ENCODE measurements at places on chromosomes 2 and 18.

DNA sequence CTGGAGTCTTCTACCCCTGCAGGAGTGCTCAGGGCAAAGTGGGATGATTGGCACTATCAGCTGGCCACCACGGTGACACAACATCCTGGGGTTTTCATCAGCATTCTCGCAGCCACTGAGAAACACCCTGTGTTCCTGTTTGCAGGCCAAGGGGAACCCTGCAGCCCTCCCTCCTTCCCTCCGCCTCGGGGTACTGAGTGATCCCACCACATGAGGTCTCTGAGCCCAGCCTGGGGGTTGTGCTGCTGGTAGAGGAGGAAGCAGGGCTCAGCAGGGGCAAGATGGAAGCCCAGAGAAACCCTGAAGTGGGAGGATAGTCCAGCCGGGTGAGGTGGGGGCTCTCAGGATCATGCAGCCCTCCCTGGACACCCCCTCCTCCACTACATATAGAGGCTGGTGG, at the start of gene OXER1:
OXER1 (minus strand) TSS at position 40 of the 400 bp plus-strand sequence. CDS start 73 bp downstream, outside the sequence.
- DNase-seq: no peak

- no peak for DNase-seq
Measured at GRCh38 chr18:39596891-39597290, 2031.3 kb upstream of the CELF4 start.

DNA sequence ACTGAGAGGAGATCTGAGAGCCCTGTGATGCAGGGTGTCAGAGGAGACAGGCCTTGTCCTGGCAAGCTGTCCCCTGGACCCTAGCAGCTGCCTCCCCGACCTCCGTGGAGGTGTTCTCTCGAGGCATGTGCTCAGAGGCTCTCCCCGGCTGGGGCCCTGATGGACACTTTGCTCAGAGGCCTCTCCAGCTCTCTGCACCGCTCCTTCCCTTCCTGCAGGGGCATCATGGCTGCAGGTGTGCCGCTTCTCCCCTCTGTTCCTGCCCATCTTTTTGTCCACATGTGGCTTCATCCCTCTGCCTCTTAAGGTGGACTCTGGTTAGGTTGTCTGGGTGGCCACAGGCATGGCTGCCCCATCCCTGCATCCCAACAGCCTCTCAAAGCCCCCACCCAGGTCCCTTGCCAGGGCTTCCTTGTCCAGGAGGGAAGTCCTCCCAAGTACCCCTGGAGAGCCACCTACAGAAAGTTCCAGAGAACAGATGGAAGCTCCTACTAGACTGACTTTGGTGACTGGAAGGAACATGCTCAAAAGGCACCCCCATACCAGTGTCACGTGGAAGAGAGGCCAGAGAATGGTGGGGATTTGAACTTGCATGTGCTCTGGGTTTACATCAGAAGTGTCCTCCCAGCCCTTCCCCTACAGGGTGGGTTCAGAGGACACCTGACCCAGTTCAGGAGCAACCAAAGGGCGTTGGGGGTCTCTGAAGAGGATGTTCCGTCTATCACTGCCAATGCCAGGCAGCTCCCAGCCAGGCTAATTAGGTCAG, 120.4 kb downstream of the KLHL29 start:
- DNase-seq: no peak

- peak; percentile 56 for DNase-seq
Measured at GRCh38 chr2:60818272-60818671, 62.2 kb downstream of the PAPOLG start.

DNA sequence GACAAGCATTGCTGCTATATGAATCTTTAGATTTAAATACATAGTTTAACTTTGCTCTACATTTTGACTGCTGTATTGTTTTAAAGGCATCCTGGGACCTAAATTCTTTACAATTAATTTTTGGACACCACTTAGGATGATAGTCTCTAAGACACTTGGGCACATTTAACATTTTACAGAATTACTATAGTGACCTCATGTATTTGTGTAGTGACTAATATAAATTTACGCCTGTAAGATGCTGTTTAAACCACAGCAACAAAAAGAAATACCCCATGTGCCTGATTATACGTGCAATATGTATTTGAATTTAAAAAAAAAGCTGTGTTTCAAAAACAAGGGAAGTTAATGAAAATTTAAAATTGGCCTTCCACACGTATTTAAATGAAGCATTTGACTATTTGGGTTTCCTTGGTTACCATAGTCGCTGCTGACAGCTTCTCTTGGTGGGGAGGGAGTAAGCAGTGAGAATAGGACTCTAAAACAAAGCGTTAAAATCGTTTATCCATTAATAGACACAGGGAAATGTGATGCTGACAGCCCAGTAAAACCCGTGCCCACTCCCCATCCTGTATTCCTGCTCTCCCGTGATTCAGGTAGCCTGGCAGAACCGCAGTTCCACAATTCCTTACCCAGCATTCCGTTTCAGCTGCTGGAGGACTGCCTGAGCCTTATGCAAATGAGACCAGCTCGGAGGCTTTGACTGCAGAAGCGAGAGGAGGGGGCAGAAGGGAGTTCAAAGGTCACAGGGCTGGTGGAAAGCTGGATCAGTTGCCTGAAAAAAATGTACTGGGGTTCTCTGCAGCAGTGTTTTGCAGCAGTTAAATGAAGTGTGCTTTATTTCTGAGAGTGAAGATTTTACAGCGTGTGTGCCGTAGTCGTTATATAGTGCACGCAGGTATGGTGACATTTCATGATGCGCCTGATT, 104.3 kb downstream of the CSRNP3 start:
- DNase-seq: no peak

DNA sequence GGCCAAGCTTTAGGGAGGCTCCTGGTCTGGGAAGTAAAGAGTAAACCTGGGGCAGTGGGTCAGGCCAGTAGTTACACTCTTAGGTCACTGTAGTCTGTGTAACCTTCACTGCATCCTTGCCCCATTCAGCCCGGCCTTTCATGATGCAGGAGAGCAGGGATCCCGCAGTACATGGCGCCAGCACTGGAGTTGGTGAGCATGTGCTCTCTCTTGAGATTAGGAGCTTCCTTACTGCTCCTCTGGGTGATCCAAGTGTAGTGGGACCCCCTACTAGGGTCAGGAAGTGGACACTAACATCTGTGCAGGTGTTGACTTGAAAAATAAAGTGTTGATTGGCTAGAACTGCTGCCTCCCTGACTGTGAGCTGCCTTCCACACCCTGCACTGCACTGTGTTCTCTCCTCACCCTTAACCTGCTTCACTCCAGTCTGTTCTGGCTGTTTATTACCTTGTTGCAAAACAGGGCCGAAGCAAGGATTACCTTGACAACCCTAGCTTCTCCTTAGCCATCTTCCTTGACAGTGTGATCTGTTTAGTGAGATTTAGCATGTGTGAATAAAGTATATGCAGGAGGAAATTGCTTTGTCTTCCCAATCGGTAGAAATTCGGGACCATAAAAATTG, 5.2 kb downstream of the RETREG2 start:
- DNase-seq: no peak

DNA sequence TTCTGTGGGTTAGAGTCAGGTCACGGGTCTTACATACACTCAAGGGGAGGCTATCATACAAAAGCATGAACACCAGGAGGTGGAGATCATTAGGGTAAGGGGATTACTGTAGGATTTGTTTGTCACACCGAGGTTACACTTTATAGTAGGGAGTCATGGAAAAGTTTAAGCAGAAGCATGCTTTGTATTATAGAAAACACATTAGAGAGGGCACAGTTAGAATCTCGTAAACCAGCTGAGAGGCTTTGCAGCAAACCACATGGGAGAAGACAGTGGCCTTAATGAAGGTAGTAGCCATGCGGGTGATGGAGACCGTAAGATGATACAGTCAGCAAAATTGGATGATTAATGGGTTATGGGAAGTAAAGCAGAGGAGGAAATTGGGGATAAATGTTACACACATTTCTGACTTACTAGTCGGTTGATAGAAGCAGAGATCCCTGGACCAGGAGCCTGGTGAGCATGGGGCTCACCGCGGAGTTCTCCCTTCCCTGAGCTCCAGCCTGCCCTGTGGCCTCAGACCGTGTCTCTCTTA, 75.6 kb downstream of the MAPRE2 start:
- DNase-seq: no peak

DNA sequence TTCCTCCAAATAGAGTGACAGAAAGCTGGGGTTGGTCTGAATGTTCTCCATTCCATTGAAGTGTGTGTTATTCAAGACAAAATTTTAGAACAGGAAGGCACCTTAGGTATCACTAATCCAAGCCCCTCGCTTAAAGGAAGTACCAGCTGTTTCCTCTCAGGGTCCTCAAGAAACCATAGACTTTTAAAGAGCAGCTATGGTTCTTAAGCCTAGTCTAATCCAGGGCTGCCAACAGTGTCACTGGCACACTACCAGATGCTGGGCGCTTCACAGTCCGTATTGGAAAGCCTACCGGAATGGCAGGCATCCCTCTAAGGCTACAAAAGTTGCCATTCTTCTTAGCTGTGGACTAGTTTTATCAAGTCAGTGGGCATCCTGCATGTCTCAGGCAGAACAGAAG, 1.9 kb downstream of the NEMP2 start:
- no peak for DNase-seq

DNA sequence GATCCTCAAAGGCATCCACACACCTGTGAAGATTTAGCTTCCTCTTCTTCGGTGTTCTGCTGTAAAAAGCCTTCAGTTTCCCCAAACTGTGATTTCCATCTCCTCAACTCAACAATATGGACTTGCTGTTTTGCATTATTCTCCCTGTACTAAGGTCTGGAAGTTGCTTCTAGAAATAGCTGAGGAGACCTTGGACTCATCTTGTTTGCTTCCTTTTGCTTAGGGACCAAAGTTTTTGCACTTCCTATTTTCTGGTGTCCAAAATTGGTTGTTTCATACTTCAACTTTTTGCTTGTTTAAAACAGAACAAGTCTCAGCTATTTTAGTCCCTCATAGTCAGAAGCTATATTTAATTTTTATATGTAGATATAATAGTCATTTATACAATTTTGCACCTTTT, 201.9 kb upstream of the COPS8 start:
- DNase-seq: no peak

GRCh38 chr2:36068086-36068485, 287.5 kb upstream of the CRIM1 start:
- no peak for DNase-seq

GRCh38 chr2:219277703-219278654, 1.2 kb upstream of the DNAJB2 start:
- DNase-seq: peak; percentile 60

DNA sequence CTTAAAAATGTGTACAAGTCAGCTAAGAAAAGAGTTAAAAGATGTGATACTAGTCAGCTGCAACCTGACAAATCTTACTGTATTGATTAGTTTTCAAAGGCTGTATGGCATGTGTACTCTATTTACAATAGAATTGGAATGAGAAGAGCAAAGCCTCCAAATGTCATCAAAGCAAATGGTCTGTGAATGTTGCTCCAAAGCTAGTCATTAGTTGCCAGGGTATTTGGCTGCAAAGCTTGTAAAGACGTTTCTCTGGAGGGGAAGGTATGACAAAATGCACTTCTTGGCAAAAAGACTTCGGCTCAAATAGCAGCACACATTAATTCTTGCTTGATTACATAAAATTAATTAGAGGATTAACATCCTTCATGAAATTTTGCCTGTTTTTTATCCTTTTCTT, 59.3 kb downstream of the ETAA1 start:
- no peak for DNase-seq

DNA sequence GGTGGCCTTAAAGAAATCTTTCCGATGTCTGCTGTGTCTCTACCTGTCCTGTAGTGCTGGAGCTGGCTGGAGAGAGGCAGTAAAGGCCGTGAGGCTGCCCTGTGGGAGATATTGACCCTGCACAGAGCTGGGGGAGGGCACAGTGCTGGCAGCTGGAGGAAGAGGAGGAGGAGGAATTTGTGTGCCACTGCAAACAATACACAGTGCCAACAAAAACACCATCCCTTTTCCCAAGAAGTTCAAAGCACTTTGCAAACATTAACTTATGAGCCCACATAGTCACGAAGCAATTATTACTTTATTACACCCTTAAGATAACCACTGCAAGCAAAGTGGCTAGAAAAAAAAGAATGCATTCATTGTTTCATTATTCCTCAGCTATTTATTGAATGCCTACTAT, 45.0 kb upstream of the CYTIP start:
- DNase-seq: no peak

DNA sequence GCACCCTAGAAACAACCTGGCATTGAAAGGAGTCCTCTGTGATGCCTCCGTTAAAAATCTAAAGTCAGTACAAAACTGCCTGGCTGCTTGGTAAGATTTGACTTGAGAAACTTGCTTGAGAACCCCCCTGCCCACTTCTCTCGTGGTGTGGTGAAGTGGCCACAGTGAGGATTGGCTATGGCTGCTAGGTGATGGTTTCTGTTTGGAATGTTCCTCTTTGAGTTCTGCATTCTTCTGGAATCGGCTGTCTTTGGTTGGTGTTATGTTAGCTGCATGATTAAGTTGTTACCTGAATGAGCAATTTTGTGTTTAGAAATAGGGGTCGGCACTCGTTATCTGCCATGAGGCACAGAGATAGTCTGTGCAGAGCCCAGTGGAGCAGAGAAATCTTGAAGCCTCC, 21.7 kb upstream of the SAG start:
- DNase-seq: no peak

GRCh38 chr2:207825978-207826377, 56.3 kb upstream of the FZD5 start:
- no peak for DNase-seq

DNA sequence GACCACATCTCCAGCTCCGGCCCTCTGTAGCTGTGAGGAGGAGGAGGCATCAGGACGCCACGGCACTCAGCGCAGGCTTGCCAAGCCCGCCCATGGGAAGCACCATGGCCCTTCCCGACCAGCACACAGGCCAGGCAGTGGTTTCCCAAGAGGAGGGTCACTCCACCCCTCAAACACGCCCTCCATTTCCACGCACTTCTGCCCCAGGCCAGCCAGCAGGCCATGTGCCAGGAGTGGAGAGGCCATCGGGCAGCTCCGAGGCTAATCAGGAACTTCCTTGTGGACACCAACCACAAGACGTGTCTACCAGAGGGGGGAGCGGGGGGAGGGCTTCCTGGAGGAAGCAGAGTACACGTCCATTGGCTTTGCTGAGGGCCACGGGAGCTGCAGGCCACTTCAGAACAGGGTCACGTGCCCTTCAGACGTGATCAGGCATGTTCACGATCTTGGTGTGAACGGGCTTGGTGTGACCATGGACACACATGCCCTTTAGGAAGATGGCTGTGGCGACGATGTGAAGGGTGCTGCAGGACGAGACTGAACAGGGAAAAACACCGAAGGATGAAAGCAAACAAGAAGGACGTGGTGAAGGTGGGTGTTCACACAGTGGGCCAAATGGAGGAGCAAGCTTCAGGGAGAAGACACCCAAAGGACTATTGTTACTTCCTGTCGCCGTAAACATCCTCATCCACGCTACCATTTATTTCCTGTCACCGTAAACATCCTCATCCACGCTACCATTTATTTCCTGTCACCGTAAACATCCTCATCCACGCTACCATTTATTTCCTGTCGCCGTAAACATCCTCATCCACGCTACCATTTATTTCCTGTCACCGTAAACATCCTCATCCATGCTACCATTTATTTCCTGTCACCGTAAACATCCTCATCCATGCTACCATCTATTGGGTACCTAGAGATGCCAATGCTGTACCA, 6.5 kb upstream of the MTERF4 start:
- DNase-seq: no peak

Measured in stimulated activated CD4-positive, alpha-beta T cell treated with anti-CD3 and anti-CD28 coated beads, Interleukin-12 subunit alpha, Interleukin-12 subunit beta, amount 100 ng/mL, for 48 hours (primary cell).